ENCODE measurements at places on chromosomes 11 and 22.

DNA sequence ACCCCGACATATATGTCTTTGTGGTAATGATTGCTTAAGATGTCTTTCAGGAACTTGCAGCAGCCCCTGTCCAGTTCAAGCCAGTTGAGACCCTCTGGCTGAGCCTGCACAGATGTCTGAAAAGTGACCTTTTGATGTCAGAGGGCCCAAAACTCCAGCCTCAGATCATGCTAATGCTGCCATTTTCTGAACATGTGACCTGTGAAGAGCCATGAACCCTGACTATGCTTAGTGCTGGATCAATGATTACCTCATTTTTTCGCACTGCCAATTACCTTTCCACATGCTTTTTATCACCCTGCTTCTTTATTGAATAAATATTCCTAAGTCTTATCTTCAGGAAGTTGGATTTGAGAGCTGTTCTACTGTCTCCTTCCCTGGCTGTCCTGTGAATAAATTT is 6.9 kb upstream of the CYP2R1 start:
- no peak for DNase-seq

GRCh38 chr11:17898782-17899181 is 114.1 kb downstream of the SERGEF start:
- DNase-seq = no peak

GRCh38 chr22:36891646-36892045 is 21.8 kb upstream of the CSF2RB start:
- DNase-seq = no peak

DNA sequence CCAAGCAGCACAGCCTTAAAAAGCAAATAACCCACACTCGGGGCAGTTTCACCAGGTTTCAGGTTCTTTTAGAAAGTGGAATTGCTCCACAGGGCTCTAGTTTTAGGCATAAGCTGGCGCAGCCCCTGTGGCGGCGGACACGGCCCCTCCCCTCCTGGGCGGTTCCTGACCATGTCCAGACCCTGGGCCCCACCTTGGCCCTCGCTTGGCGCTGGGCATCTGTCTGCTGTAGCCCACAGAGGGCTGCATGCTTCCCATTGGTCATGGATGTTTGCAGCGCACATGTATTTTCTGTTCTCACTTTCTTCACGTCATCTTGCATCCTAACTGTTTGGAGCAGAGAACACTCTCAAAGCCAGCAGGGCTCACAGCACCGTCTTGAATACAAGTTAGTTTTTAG is 244.3 kb downstream of the BRD1 start:
- no peak for DNase-seq

- no peak for DNase-seq
Measured at GRCh38 chr11:12456651-12457579, 79.5 kb downstream of the PARVA start.

DNA sequence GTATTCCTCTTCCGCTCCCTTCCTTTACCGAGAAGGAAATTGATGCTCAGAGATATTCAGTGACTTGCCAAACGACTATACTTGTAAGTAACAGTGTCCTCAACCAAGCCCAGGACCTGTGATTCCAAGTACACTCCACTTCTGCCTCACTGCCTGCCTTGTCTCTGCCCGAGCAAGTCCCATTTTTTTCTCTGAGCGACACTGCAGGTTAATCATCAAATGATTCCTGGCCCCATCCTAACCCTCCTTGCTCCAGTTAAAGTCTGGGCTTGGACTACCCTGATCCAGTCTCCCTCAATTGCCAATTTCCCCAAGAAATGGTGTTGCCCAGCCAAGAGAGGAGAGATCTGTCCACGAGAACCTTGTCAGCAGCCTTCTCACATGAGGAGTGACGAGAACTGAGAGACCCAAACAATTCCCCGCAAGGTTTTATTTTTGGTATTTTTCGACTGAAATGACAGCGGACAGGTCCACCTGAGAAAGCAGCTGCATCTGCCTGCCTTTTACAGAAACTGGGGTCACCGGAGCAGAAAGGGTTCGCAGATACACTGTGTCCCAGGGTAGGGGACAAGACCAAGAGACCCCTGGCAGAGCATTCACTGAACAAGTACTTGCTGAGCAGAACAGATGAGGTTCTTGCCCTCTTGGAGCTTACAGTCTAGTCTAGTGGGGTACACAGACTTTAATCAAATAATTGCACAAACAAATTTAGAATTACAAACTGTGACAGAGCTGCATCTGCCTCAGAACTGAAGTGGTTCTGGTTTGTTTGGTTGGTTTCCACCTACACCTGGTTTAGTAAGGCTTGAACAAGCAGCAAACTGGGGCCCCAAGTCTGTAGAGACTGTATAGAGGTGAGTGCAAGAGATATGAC is 11.4 kb downstream of the POU2AF1 start:
- no peak for DNase-seq

DNA sequence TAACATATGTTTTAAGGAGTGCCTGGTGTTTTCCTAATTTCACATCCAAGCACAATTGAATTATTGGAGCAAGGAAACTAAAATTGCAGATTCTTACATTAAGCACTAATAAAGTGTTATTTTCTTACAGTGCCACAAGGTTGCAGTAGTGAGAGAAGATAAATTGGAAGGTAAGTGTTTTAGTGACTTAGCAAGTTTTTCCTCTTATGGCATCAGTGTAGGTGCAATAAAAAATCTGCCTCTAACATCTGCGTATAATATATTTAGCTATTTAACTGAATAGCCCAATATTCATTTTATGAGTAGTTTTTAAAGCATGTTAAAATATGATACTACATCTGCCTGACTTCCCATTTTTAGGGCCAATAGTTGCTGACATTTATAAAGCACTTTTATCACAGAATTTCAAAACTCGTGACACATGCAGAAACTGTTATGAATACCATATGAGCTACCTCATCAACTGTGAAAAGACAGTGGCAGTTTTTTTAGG is 19.0 kb downstream of the POLD3 start:
- DNase-seq = peak; percentile 11

GRCh38 chr22:50292643-50293440 is 14.6 kb downstream of the PLXNB2 start:
- DNase-seq = no peak

GRCh38 chr22:50722716-50723428 is 15.1 kb upstream of the ACR start:
- DNase-seq = no peak

DNA sequence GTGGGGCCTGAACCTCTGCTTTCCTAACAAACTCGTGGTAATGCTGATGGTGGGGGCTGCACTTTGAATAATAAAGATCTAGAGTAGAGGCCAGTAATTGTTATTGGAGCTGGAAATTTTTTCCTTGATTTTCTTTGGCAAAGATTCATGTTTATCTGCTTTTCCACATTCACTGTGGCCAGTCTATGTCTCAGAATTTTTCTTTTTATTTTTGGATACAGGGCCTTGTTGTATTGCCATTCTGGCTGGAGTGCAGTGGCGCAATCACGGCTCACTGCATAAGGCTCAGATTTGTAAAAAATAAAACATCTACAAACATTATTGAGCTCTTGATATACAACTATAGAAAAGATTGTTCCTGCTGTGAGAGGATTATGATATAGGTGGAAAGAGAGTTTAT is 1.6 kb downstream of the TMEM135 start:
- DNase-seq = no peak

DNA sequence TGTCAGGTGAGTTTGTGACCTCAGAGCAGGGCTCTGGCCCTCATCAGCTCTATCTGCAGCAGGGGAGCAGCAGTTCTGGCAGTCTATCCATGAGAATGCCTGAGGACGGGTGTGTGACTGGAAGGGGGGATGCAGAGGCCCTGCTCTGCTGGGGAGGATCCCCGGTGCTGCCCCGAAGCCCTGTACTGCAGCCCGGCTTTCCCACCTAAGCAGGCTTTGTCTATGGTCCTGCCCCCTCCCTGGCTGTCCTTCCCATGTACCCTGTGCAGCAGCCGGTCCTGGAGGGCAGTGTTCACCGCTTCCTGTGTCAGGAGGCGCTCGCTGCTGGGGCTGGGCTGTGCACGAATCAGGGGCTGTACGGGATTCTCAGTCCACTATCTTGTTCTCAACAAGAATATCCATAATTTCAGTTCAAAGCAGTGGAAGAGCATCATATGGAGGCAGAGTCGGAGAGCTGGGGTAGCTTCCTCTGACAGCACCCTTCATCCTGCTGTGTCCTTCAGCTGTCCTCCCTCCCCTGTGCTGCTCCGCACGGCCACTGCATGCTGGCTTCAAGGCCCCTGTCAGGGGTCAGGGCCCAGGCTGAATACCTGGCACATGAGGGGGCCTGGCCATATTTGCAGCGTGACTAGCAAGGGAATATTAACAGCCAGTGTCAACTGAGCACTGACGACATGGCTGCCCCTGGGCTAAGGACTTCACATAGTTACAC is 125.2 kb downstream of the CTTN start:
- no peak for DNase-seq

- peak; percentile 30 for DNase-seq
Measured at GRCh38 chr22:44180706-44181032, at the start of gene PARVG. TSS of gene PARVG (plus strand) at chr22:44180925. CDS start at chr22:44183330, 2,405 bp downstream.

DNA sequence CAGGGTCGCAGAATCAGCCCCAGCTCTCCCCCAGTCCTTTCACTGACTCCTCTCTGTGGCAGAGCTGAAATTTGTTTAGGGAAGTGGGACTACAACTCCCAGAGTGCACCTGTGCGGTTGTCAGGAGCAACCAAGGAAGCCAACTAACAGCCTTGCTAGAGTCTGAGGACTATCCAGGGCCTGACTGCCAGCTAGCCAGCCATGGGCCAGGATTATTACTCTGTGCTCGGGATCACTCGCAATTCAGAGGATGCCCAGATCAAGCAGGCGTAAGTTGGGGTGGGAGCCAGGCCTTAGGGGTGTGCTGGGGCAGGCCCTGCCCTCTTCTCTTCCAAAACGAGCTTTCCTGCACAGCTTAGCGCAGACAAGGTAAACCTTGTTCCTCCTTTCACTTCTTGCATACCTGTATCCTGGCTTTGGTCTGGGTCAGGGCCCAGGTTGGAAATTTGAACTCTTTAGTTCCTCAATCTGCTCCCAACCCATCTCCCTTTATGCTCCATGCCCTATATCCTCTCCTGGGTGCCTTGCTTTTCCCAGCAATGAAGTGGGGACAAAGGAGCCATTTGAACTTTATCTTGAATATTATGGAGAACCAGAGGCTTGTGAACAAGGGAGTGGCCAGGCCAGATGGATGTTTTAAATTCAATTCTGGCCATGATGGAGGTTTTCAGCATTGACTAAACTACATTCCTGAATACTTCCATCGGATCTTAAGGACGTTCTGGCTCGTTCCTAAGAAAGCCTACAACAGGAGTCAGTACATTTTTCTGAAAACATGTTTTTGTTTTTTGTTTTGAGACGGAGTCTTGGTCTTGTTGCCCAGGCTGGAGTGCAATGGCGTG is at the start of gene DNAJB13:
Gene DNAJB13 (plus strand): TSS at position 158 of the 842 bp plus-strand sequence. CDS start 44 bp downstream, at position 202.
- peak; percentile 78 for DNase-seq

DNA sequence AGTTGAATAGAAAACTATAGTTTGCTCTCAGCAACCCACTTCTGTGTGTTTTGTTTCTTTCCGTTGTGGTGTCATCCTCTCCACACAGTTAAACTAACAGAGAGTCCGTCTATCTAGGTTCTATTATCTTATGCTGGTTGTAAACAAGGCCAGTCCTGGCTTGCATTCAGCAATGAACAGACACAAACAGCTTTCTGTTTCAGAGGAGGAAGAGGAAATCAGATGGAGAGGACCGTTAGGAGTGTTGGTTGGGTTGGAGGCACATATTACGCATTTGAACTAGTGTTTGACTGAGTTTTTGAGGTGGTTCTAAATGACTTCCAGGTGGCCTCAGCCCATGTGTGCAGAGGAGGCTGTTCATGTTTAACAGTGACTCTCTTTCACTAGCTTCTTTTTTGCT is 129.5 kb upstream of the SORL1-AS1 start:
- DNase-seq = no peak

- peak; percentile 28 for DNase-seq
Measured at GRCh38 chr22:50298937-50299784, 8.3 kb downstream of the PLXNB2 start.

DNA sequence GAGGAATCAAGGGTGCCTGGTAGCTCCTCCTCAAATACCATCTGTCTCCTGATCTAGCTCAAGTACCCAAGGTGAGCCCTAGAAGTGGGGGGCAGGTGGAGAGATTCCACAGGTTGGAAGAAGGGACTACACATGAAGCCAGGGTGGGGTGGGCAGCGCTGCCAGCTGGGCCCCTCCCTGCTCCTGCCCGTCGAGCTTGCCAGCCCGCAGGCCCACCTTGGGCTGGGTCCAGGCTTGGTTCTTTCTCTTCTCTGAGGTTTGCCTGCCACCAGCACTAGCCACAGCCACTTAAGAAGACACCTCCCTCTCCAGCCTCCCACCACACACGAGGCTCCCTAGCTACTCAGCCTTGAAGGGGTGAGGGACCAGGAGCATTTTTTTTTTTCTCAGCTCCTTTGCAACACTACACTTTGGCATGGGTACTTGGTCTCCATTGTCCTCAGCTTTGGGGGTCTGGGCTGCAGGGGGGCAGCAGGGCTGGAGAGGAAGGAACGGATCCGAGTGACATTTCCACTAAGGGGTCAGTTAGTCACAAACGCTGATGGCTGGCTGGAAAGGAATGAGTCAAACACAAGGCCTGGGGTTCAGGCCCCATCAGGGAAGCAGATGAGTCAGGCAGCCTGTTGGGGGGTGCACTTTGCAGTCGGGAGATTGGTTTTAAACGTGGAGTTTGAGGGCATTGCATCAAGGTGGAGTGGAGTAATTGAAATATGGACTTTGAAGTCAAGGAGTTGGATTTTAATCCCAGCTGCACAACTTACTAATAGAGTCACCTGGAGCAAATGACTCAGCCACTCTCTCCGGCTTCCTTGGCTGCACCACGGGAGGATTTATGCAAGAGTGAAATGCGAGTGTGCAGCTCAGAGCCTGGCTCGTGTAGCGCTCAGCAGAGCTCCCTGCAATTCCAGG is 7.4 kb upstream of the NPTXR start:
- DNase-seq = no peak

DNA sequence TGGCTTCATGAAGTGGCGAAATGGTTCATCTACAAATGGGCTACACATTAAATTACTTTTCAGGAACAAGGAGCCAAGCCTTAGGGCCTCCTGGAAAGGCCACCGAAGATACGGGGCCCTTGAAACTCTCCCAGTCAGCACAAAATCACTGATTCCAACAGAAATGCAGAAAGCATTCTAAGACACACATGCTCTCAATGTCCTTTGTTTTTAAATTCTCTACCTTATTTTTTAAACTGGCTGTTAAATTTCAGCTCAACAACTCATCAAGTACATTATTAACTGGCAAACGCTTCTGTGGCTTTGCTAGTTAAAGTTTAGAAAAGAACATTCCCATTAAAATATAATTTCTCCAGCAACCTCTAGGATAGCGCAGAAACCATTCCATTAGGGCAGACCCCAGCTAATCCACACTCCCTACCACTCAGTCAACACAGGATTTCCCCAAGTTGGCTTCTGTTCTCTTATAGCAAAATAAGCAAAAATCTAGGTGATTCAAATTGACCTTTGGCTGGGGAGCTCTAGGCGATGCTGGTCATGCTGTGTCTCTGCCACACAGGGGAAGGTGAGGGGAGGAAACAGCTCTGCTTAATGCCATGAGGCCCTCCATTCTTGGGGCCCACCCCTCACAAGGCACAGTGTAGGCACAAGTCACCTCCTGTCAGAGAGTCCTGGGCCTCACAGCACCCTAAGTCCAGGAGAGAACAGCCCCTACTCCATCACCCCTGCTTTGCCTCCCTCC is 47.1 kb downstream of the PLEKHA7 start:
- no peak for DNase-seq

- peak; percentile 69 for DNase-seq
Measured at GRCh38 chr22:20205964-20206708, 55.3 kb upstream of the CCDC188 start.
